Activated naive CD4-positive, alpha-beta T cell treated with anti-CD3 and anti-CD28 coated beads, Interleukin-2, amount 50 U/mL, for 16 hours (primary cell): ENCODE measurements at places on chromosomes 7 and 10.

- DNase-seq: no peak
Measured at GRCh38 chr7:30867483-30867882, 44.2 kb upstream of the AQP1 start.

- DNase-seq: no peak
Measured at GRCh38 chr10:129935867-129936152, 28.3 kb downstream of the EBF3 start.

GRCh38 chr7:135215698-135216097, 4.4 kb upstream of the WDR91 start:
- DNase-seq: no peak

GRCh38 chr7:15829691-15830090, 143.2 kb upstream of the MEOX2 start:
- DNase-seq: no peak

DNA sequence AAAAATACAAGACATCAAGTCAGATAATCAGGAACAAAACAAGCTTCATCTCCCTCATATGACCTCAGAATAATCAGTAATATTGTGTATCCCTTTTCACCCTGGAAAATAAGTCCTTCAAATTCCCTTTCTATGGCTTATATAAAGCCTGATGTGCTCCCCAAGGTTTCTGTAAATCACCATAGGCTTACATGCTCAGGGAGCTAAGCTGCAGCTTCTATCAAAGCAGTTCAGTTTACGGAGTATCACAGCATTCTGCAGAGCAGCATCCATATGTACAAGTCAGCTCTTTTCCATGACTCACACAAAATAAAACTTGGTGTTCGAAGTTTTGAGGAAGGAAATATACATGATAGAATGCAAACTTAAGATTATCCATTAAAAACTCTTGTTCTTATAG, 225.6 kb downstream of the LRRTM3 start:
- DNase-seq: no peak

DNA sequence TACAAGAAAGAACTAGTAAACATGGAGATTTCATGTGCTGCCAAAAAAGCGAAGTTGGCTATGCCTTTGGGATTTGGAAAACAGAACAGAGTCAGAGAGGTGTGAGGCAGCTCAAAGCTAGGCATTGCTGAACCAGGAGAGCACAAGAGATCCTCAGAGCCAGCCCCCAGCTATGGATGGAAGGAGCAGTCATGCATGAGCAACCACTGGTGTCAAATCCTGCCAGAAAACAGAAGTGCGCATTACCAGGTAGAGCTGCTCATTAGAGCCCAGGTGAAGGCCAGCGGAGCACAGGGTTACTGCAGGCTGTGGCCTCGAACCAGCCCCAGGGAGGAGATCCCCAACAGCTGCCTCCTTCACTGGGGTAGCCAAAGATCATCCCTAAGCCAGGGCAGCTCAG, 173.2 kb upstream of the KIAA1217 start:
- DNase-seq: no peak

- no peak for DNase-seq
Measured at GRCh38 chr7:47866120-47866519, 82.1 kb downstream of the PKD1L1 start.

- DNase-seq: no peak
Measured at GRCh38 chr7:1593091-1593866, 23.4 kb upstream of the PSMG3 start.

GRCh38 chr10:93334901-93335327, 147.2 kb downstream of the MYOF start:
- DNase-seq: no peak

DNA sequence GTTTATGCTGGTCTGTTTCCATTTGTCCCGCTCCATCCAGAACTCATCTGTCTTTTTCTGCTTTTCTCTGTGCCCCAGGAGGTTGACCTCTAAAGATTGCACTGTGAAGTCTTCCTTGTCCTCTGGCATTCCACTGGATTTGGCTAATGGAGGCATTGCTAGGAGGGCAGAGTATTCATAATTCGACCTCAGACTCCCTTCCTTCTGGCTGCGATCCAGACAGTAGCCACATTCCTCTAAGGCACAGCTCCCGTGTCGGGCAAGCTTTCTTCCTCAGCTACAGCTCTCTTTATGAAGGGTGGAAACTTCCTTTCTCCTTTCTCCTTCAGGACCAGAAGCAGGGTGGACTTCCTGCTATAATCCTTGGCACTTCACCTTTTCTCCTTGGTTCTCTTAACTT, 175.9 kb downstream of the BAMBI start:
- DNase-seq: no peak

DNA sequence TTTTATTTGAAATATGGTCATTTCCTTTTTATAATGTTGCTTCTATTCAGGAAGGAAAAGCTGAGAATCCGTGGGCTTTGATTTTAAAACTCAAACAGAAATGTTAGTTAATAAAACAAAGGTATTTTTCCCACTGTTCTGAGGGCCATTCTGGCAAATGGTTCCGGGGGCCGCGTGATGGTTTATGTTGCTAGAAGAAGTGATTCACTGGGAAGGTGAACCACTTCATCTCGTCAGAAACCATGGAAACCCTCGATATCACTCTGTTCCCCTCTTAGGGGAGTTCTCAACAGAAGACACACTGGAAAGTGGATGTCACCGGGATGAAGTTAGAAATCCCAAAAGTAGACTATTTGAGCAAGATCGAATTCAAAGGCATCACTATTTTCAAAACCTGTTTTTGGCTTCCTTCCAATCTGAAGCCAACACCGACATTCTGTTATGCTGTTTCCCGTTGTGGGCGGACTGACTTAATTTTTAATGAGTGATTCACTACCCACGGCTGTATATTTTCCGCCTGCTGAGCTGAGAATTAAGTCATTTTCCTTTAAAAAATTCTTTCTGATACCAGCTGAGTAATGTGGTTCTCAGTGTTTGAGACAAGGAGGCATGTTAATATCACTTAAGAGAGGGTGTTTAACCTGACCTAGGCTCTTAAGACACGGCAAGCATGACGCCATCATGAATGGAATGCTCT, 84.1 kb downstream of the PTPRE start:
- DNase-seq: peak; percentile 67

DNA sequence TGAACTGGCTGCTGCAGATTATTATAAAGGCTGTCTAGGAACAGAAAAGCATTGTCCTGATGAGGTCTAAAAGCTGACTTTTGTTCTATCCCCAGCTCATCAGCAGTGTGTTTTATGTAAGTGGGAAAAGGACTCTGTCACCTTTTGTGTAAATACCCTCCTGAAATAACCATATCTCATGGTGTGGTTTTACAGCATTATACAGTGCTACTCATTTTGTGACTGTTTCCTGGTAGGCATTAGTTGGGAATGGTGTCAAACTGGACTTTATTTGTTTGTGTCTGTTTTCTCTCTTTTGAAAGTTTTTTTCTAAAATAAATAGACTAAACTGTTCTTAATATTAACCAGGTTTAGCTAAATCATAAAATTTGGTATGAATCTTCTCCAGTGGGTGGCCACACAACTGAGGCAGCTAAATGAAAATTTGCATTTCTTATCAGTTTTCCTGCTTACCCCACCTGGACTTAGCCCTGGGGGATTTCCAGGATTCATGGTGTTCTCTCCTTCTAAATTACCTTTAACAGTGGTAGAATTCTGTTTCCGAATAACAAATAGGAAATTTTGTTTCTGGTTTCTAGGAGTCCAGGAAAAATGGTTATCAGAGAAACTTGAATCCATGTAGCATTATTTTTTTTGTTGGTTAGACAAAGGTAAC, 140.9 kb downstream of the LHFPL3 start:
- DNase-seq: no peak

DNA sequence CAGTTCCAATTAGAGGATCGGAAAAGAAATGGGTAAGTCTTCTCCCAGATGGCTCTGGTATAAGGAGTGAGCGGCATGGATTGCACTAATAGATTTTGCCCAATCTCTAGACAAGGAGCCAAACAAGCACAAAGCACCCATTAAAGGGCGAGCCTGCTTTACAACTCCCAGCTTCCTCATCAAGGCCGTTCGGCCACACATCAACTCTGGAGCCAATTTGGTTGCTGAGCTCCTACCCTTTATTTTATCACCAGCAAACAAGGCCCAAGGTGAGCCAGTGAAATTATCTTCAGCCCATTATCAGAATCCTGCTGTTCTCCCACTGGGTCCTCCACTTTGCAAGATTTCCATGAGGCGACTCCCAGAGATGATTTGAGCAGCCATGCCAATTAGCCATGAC, 292.2 kb upstream of the NPVF start:
- no peak for DNase-seq

- DNase-seq: no peak
Measured at GRCh38 chr7:102944241-102944640, 31.4 kb downstream of the LRRC17 start.

DNA sequence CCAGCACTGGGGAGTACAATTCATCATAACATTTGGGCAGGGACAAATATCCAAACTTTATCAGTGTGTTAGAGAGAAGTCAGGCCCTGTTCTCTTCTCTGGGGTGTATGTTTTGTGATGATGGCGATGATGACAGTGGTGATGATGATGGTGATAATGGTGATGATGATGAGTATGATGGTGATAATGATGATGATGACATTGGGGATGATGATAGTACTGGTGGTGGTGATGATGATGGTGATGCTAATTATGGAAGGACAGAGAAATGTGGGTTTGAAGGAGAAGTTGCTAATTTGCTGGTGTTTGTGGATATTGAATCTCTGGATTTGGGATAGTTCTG, 64.0 kb downstream of the CAMK1D start:
- DNase-seq: no peak

DNA sequence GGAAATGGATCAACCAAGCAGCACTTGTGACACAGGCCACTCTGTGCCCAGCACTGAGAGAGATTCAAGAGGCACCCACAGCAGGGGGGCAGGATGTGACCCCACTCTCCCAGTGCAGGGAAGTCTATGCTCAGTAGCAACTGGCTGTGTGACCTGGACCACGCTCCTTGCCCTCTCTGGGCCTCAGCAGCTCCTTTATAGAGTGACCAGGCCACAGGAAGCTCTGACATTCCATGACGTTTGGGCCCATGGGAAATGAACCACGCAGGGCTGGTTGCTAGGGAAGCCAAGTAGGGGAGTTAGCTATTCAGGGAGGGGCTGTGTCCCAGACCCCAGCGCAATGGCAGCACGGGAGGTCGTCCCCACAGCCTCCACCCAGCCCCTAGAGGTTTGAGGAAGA, 232.6 kb downstream of the USP6NL start:
- DNase-seq: no peak

DNA sequence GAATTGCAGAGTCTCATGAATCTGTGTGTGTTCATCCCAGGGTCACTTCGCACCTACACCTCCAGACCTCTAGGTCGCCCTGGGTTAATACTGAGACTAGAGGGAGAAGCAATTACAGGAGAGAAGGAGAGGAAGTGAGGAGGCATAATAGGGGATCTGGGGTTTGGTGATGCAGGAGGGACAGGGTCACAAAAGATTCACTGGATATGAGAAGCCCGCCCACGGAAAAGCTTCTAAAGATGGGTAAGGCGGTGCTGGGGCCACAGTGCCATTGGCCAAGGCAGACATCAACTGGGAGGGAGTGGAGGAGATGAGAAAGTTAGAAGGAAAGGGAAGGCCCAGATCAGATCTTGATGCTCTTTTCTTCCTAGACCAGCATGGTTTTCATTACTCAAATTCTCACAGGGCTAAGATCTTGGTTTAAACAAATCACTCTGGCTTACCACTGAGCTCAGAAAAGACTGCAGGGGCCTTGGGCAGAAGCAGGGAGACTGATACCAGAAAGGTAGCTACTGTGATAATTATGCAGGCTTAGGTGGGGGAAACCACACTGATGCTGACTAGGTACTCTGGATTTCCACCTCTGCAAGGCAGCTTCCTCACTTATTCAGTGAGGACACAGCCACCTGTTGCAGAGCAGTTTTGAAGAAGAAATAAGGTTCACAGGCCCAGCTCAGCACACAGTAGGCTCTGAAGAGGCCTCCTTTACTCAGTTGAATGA, 17.4 kb upstream of the ZNF273 start:
- no peak for DNase-seq

DNA sequence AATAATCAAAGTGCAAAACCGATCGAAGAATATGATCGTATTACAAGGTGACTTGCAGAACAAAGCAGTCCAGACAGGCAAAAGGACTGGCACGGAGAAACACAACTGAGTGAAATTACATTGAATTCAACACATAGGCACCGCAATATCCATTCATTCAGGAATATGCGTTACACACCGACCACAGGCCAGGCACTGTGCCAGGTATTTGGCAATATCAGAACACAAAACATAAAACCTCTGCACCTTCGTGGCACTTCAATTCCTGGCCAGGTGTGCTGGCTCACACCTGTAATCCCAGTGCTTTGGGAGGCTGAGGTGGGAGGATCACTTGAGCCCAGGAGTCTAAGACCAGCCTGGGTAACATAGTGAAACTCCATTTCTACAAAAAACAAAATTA, 187.9 kb downstream of the DIP2C start:
- DNase-seq: no peak

DNA sequence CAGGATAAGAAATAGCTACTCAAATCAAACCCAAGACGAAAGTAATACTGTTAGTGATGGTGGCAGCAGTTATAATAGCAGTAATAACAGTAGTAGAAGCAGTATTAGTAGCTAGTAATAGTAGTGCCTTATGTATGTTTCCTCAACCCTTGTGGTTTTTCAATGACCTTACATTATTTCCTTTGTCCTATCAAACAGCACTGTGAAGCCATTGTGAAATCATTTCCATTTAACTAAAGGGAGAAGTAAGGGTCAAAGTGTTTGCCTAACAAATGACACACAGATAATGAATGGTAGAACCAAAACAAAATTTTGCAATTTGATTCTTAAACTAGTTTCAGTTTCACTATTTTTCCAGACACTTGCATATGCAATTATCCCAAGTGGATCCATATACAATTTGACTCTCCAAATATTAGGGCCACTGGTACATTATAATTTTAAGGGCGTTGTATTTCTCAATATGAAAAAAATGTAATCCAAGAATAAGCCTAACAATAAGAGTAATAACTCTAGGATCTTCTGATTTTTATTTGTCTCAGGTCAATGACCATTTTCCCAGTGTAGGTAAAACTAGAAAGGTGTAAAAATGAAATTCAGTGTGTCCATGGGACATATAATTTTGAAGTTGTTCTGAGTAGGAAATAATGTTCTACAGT, 33.7 kb upstream of the TMEM26 start:
- DNase-seq: no peak

DNA sequence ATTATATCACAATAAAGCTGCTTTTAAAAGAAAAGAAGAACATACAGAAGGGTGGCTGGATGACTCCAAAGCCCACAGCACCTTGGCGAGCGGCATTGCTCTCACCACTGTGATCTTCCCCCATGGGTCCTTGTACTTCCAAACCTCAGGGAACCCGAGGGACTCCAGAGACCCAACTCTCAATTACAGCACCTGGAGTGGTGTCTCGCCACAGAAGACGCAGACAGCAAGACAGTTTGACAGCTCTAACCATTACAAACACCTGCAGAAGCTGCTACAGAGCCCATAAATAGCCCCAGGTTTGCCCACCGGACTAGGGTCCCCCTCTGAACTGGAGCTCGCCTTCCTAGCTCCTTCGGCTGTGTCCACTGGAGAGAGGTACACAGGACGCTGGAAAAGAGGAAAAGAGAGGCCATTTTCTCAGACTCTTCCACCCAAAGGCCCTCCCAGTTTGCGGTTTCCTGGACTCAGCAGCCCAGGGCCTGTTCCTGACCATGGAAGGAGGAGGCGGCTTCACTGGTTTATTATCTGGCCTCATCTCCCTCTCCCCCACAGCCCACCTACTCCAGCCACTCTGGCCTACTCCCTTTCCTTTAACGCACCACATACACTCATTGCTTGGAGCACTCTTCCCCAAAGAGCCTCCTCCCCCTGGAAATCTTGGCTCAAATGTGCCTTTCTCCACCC, 1.9 kb downstream of the PIK3AP1 start:
- no peak for DNase-seq

- DNase-seq: no peak
Measured at GRCh38 chr7:95642173-95642572, 45.9 kb upstream of the PDK4 start.
